ENCODE measurements at places on chromosomes 13 and 19. TPM values are rescaled to one million over a fixed set of nuclear protein-coding genes. Genes with fewer than 3 reads are reported as not detected.

GRCh38 chr13:46656786-46657185 is 103.8 kb downstream of the LRCH1 start:
- no peak overlapping the region for H3K4me3 ChIP-seq
- H3K4me1 ChIP-seq: peaks cover 36% of the 10 kb centered on the region
- H3K27me3 ChIP-seq: no peaks in the 10 kb centered on the region
- peaks cover 15% of the 10 kb centered on the region for H3K36me3 ChIP-seq

- H3K4me3 ChIP-seq: no peak overlapping the region
- no peaks in the 10 kb centered on the region for H3K36me3 ChIP-seq
- peak; percentile 34 for DNase-seq
- no peak overlapping the region for H3K27ac ChIP-seq
- no peaks in the 10 kb centered on the region for H3K4me1 ChIP-seq
Observed at GRCh38 chr19:42942187-42942789, 5.3 kb upstream of the PSG7 start.

GRCh38 chr19:23070353-23071146 is 46.3 kb upstream of the ZNF730 start:
- no peaks in the 10 kb centered on the region for H3K4me1 ChIP-seq
- no peak overlapping the region for H3K27ac ChIP-seq
- DNase-seq: no peak
- H3K27me3 ChIP-seq: peaks cover 19% of the 10 kb centered on the region
- peaks cover 23% of the 10 kb centered on the region for H3K36me3 ChIP-seq

DNA sequence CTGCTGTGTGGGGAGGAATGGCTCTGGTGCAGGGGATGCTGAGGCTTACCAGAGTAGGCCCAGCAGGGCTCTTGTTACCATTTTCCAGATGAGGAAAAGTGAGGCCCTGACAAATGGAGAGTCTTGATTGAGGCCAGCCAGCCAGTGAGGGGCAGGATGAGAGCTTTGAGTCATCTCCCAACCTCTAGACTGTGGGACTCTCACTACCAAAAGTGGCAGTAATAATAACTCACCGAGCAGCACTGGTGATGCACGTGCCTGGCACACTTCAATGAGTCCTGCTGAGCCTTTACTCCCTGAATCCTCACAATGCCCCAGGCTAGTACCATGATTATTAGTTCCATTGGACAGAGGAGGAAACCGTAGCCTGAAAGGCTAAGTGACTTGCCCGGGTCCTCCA is 7.8 kb downstream of the CIC start:
- DNase-seq: no peak
- peaks cover 22% of the 10 kb centered on the region for H3K36me3 ChIP-seq
- H3K27me3 ChIP-seq: peaks cover 9% of the 10 kb centered on the region
- no peak overlapping the region for H3K27ac ChIP-seq
- peaks cover 33% of the 10 kb centered on the region for H3K4me1 ChIP-seq

DNA sequence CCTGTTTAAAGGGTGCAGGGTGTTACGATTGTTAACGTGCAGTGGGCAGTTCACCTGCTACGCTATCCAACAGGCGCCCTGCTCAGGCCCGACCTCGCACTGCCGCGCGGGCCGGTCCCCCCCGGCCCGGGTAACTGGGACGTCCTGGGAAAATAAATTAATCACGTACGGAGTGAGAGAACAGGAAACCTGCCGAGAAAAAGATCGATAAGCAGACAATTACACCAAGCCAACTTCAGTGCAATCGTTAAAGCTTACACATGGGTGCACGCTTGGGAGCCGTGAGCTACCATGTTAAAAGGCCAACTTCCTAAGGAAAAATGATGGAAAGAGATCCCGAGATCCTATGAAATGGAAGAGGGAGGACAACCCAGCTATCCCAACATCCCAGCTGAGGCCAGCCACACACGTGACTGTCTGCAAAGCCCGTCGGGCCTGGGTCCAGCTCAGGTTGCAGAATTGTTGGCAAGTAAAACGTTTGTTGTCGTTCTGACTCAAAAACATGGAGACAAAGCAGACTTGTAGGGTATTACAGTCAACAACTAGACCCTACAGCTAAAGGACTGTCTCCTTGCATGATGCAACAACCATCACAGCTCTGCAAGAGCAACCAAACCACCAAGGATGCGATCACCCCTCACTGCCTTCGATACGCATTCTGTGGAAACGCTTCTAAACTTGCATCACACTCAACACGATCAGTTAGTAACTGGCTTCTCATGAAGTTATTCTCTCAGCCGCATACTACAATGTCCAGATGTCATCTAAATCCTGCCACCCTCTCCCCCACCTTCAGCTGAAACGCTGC is 741 bp upstream of the TUBGCP3 start:
- DNase-seq: no peak
- peaks cover 5% of the 10 kb centered on the region for H3K27me3 ChIP-seq
- H3K4me1 ChIP-seq: peaks cover 7% of the 10 kb centered on the region
- peak overlapping the region; percentile 52 for H3K27ac ChIP-seq

DNA sequence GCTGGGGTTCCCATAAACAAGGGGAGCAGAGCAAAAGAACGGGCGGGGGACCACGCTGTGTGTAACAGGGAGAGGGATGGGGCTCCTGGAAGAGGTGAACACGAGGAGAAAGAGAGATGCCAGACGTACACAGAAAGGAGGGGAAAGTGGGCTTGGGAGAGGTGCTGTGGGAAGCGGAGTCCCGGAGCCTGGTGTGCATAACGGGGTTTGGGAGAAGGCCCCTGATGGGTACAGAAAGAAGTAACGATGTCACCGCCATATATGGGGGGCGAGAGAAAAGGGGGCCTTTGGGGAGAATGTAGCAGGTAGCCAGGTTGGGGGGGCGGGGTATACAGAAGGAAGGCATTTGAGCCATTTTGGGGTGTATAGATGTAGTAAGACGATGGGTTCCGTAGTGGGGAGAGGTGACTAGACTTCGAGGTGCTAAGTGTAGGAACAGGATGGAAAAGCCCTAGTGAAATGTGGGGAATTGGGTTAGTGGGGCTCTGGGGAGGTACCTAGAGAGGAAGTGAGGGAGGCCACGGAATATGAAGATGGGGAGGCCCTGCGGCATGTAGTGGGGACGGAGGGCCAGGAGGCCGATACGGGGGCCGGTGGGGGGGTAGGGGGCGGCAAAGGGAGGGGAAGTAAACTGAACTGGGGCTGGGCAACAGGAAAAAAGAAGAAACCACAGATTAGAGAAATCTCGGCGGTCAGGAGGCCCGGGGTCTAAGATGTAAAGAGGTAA is 787 bp downstream of the ZNF580 start:
- no peak for DNase-seq
- H3K4me3 ChIP-seq: peak overlapping the region; percentile 93
- peaks cover 24% of the 10 kb centered on the region for H3K36me3 ChIP-seq
- H3K4me1 ChIP-seq: peaks cover 29% of the 10 kb centered on the region

GRCh38 chr19:33032218-33032781 is 32.4 kb downstream of the RHPN2 start:
- H3K4me1 ChIP-seq: no peaks in the 10 kb centered on the region
- H3K27me3 ChIP-seq: peaks cover 2% of the 10 kb centered on the region
- no peak overlapping the region for H3K4me3 ChIP-seq
- H3K36me3 ChIP-seq: peaks cover 9% of the 10 kb centered on the region
- H3K27ac ChIP-seq: no peak overlapping the region
- no peak for DNase-seq

DNA sequence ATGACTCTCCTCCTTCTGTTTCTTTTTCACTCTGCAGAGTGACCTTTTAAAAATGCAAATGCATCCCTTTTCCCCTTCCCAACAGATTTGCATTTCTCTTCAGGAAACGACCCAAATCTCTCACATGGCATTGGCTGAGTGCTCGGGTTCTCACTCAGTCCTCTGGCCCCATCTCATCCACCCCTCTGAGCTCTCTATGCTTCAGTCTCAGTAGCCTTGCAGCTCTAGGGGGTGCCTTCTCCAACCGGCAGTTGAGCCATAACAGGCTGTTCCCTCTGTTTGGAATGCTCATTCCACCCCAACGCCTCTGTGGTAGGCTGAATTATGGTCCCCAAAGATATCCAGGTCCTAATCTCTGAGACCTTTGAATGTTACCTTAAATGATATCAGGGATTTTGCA is 78.2 kb downstream of the AKAP11 start:
- no peak for DNase-seq
- no peak overlapping the region for H3K4me3 ChIP-seq
- H3K27ac ChIP-seq: no peak overlapping the region
- H3K27me3 ChIP-seq: no peaks in the 10 kb centered on the region
- peaks cover 2% of the 10 kb centered on the region for H3K4me1 ChIP-seq

- H3K27ac ChIP-seq: no peak overlapping the region
- peak; percentile 58 for DNase-seq
- H3K36me3 ChIP-seq: no peaks in the 10 kb centered on the region
- H3K4me1 ChIP-seq: no peaks in the 10 kb centered on the region
Observed at GRCh38 chr13:46831588-46832194, 34.7 kb upstream of the ESD start.

- peak overlapping the region; percentile 75 for H3K27ac ChIP-seq
- peaks cover 13% of the 10 kb centered on the region for H3K4me1 ChIP-seq
- no peak for DNase-seq
- peaks cover 43% of the 10 kb centered on the region for H3K27me3 ChIP-seq
Observed at GRCh38 chr19:55082020-55082851, 6.6 kb downstream of the EPS8L1 start.

- DNase-seq: no peak
- no peaks in the 10 kb centered on the region for H3K27me3 ChIP-seq
- no peaks in the 10 kb centered on the region for H3K36me3 ChIP-seq
- no peak overlapping the region for H3K27ac ChIP-seq
- H3K4me3 ChIP-seq: no peak overlapping the region
Observed at GRCh38 chr13:69213396-69213795, 894.2 kb upstream of the ATXN8OS start.

- no peak for DNase-seq
- peaks cover 3% of the 10 kb centered on the region for H3K27me3 ChIP-seq
- peaks cover 24% of the 10 kb centered on the region for H3K4me1 ChIP-seq
- no peak overlapping the region for H3K27ac ChIP-seq
Observed at GRCh38 chr13:25179011-25179410, 6.9 kb upstream of the AMER2 start.

- H3K36me3 ChIP-seq: peaks cover 6% of the 10 kb centered on the region
- no peaks in the 10 kb centered on the region for H3K27me3 ChIP-seq
- no peaks in the 10 kb centered on the region for H3K4me1 ChIP-seq
- DNase-seq: peak; percentile 8
Observed at GRCh38 chr13:32947411-32948276, 68.6 kb upstream of the KL start.

DNA sequence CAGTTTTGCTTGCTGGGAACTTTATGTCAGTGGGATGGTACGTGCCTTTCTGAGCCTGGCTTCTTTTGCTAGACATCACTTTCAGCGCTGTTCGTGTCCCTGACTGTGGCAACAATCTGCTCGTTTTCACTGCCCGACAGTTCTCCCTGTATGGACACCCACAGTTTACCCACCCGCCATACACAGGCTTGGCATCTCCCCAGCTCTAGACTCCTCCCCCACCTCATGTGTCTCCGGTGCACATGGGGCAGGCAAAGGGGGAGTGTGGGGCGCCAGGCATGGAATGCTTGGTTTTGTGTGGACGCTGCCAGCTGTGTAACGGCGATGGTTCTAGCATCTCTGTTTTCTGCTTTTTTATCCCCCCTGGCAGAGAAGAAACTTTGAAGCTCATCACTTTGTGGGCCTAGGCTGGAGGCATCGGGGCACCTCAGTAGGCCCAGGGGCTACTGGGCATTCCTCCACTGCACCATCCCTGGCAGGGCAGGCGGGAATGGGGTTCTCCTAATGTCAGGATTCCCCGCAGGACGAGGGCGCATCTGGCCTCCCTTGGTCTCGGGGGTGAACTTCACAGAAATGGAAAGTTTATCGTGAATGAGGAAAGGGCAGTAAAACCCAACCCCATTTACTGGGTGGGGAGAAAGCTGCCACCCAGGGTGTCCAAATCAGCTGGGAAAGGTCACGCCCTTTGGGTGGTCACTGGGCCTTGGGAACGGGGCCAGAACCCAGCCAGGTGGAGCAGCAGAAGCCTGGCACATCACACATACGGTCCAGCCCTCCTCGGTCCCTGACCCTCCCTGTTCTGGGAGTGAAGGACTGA is 60.8 kb downstream of the CEBPG start:
- H3K27ac ChIP-seq: no peak overlapping the region
- H3K4me1 ChIP-seq: peaks cover 5% of the 10 kb centered on the region
- no peak overlapping the region for H3K4me3 ChIP-seq
- peaks cover 7% of the 10 kb centered on the region for H3K27me3 ChIP-seq

DNA sequence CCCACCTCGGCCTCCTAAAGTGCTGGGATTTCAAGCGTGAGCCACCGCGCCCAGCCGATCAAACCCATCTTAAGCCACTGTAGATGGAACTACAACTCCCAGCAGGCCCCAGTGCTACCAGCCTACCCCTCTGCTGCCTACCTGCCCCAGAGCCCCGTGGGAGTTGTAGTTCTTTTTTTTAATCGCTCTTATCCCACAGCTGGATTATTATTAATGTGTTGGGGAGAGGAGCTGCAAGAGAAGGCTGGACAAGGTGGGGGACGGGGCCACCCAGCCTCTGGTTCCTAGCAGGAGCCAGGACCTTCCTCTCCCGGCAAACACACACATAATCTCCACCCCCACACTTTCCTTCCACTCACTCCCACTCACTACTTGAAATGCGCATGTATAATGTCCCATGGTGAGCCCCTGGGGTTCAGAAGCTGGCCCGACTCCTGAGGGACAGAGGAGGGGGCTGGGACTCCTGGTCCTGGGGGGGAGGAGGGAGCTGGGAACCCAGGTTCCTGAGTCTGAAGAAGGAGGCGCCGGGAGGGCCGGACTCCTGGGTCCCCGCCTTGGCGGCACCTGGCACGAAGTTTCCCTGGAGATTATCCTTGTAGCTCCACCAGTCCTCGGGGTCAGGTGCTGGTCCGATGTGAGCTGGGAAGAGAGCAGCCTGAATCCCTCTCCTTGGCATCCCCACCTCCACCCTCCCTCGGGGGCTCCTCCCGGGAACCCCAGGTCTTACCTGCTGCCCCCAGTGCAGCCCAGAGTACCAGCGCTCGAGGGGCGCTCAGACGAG is 958 bp downstream of the CA11 start:
- H3K36me3 ChIP-seq: peaks cover 4% of the 10 kb centered on the region
- peaks cover 15% of the 10 kb centered on the region for H3K4me1 ChIP-seq
- H3K27ac ChIP-seq: no peak overlapping the region
- peak overlapping the region; percentile 88 for H3K4me3 ChIP-seq
- peak; percentile 69 for DNase-seq

GRCh38 chr13:35964011-35964862 is 166.9 kb downstream of the DCLK1 start:
- no peaks in the 10 kb centered on the region for H3K36me3 ChIP-seq
- H3K27me3 ChIP-seq: peaks cover 2% of the 10 kb centered on the region
- no peak overlapping the region for H3K4me3 ChIP-seq
- DNase-seq: no peak
- H3K4me1 ChIP-seq: peaks cover 8% of the 10 kb centered on the region

- no peak for DNase-seq
- H3K36me3 ChIP-seq: peaks cover 6% of the 10 kb centered on the region
- no peak overlapping the region for H3K27ac ChIP-seq
Observed at GRCh38 chr19:21694171-21694906, 73.0 kb downstream of the ZNF100 start.

Gene CYP4F12
- not detected for total RNA-seq

Gene IGFL4
- not detected for total RNA-seq

Gene IFI30
- not detected for total RNA-seq

Gene ATP8A2
- 2.1 TPM for total RNA-seq

Gene CD37
- total RNA-seq: not detected

Gene GZMM
- not detected for total RNA-seq

Gene ADGRE2
- 1.2 TPM for total RNA-seq

Gene KL
- 29.6 TPM for total RNA-seq

Gene MBNL2
- 137 TPM for total RNA-seq

Gene GNG14
- total RNA-seq: not detected

Gene FSD1
- 19.0 TPM for total RNA-seq

Measured in endothelial cell (in vitro differentiated cells).